ENCODE measurements at places on chromosomes 1 and 21.

GRCh38 chr1:150791585-150791984, 16.5 kb downstream of the CTSK start:
- DNase-seq: no peak

DNA sequence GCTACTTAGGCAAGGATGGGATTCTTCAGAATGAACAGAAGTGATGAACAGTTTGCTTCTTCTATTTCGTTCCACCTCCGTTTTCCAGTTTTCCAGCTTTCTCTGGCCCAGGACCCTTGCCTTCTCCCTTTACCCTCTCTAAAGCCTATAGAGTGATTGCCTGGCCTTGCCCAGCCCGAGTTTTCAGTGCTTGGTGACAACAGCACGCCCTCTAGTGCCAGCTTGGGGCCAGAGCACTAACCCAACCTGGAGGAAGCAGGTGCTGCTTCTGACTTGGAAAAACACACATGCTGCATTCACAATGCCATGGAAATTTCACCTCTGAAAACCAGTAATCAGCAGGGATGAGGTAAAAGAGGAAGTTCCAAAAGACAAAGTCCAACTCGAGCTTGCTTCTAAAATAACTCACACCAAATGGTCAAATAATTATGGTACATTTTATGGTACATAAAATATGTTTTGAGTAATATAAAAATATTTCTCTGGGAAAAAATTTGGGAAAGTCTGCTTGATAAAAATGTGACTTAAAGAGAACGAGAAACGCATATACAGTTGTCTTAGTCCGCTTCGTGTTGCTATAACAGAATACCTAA, 26.1 kb downstream of the UBE2T start:
- peak; percentile 61 for DNase-seq

GRCh38 chr1:34714386-34714785, 40.5 kb upstream of the GJB5 start:
- no peak for DNase-seq

GRCh38 chr21:34908419-34909055, 140.6 kb downstream of the RUNX1 start:
- DNase-seq: peak; percentile 41

GRCh38 chr1:235996048-235996785, 68.7 kb downstream of the NID1 start:
- DNase-seq: no peak

GRCh38 chr21:33433425-33434114, 30.4 kb downstream of the IFNGR2 start:
- DNase-seq: no peak

DNA sequence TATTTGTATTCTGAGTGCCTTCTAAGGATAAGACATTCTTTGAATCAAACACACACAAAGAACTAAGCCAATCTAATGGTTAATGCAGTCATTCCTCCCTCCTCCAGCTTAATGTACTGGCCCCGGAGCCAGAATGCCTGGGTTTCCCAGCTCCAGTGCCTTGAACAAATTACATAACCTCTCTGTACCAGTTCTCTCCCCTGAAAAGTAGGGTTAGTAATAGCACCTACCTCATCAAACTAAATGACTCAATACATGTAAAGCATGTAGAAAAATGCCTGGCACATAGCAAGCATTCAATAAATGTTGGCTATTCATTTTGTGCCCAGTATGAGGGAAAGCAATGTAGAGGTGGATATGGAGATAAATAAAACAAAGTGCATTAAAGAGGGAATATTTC, 14.0 kb downstream of the C1orf52 start:
- no peak for DNase-seq

DNA sequence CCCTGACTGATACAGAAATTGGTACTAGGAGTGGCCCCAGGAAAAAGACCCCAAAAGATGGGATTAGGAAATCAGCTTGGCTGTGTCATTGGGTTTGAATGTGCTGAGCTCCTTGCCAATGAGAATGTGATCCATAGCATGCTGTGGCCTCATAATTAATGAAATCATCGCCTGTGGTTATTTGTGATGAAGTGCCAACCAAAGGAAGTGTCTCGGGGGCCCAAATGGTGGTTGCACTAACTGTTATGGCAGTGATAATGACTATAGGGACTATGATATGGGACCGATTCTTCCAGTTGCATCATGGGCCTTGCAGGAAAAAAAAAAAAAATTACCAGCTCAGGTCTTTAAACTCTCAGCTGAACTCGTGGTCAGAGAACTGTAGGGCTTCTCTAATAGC, 15.4 kb upstream of the ZDHHC18 start:
- no peak for DNase-seq

DNA sequence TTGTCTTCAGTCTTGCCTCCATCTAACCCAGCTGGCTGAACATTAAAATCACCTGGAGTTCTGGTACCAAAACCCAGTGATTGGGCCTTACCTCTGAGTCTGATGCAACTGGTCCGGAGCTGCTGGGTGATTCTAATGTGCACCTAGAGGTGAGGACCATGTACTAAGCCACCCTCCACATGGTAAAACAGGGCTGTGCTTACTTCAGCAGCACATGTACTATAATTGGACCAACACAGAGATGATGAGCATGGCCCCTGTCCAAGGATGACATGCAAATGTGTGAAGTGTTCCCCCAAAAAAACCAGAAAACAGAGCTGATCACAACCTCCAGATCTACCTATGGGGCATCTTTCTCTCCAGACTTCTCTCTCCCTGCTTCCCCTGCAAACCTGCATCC, 37.0 kb downstream of the ELK4 start:
- DNase-seq: no peak

DNA sequence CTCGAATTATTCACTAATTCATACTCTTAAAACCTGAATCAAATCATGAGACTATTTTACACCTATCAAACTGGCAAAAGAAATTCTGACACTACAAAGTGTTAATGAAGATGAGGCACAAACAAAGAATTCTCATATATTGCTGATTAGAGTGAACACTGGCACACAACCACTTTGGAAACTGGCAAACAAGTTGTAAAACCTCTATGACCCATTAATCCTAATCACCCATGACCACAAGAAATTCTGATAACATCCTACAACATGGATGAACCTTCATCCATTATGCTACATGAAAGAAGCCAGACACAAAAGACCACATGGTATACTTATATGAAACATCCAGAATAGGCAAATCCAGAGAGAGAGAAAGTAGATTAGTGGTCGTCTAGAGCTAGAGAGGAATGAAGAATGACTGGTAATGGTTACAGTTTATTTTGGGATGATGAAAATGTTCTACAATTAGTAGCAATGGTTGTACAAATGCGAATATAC, 8.5 kb downstream of the GPBP1L1 start:
- DNase-seq: no peak

DNA sequence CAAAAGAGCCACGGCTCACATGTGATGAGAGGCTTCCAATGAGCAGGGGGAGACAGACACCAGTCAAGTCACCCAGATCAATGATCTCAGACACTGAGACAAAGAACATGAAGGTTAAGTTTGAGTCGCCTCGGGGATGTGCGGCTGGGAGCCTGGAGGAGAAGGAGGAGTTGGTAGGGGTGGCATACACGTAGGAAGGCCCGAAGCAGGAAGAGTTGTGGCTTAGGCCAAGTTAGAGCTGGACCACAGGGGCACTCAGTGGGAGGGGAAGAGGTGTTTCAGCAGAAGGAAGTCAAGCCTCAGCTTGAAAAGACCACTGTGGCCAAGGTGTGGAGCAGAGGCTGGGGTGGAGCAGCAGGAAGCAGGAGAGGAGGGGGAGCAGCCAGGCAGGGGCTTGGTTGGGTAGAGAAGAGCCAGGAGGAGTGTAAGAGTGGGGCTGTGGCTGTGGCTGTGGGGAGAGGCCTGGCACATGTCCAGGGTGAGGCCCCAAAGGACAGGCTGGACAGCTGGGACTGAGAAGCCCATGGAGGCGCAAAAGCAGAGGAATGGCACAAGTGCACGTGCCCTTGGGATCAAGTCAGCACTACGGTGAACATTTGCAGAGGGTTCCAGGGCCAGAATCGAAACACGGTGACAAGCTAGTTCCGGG, 27.6 kb downstream of the CTNNBIP1 start:
- no peak for DNase-seq

DNA sequence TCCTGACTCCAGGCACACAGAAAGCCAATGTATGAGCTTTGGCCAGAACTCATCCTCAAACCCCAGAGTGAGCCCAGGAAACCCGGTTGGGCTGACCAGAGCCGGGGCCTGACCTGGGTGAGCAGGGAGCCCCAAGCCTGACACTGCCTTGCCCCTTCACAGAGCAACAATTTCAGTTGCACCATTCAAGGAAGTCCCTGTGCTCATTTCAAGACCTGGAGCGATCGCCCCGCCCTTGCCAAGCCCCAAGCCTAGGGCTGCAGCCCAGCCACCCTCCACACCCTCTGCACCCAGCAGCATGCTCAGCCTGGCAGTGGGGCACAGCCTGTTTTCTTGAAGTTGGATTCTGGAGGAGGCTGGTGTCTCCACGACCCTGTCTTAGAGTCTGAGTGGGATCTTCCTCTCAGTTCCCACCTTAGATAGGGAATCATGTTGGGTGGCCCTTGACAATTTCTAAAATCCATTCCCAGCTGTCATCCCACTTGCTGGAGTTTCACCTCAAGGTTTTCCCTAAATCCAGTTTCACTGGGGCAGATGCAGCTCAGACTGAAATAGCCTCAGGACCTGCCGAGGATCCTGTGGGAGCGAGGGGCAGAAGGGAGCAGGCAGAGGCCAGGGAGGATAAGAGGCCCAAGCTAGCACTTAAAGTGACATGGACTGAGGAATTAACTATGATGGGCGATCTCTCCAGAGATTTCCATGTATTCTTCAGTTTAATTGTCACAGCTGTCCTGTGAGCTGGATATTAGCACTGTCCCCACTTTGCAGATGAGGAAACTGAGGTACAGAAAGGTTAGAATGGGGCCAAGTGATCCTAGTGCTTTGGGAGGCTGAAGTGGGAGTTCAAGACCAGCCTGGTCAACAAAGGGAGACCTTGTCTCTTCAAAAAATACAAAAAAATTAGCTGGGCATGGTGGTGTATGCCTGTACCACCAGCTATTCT, 2.5 kb downstream of the NBL1 start:
- no peak for DNase-seq

GRCh38 chr1:192826791-192827546, 18.1 kb downstream of the RGS2 start:
- DNase-seq: no peak

- no peak for DNase-seq
Measured at GRCh38 chr1:37482796-37483744, 8.7 kb downstream of the ZC3H12A start.

GRCh38 chr1:40709802-40710278, 18.3 kb downstream of the NFYC start:
- DNase-seq: no peak

- no peak for DNase-seq
Measured at GRCh38 chr21:16280686-16281091, 550.9 kb downstream of the USP25 start.

GRCh38 chr1:226360106-226360746, 47.7 kb downstream of the PARP1 start:
- no peak for DNase-seq

- no peak for DNase-seq
Measured at GRCh38 chr1:165816157-165816556, 11.3 kb upstream of the UCK2 start.

GRCh38 chr1:202801175-202801574, 7.0 kb downstream of the KDM5B start:
- DNase-seq: no peak

DNA sequence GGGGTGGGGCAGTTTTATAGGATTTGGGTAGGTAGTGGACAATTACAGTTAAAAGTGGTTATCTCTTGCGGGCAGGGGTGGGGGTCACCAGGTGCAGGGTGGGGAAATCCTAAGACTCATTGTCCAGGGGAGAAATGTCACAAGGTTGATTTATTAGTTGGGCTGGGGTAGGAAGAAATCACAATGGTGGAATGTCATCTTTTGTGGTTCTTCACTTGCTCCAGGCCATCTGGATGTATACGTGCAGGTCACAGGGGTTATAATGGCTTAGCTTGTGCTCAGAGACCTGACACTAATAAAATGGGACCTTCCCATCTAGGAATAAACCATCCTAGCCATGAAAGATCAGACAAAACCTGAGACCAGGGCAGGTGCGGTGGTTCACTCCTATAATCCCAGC, 11.5 kb downstream of the TEX46 start:
- DNase-seq: no peak

- no peak for DNase-seq
Measured at GRCh38 chr1:115544131-115544530, 97.6 kb upstream of the VANGL1 start.

GRCh38 chr1:111576547-111576946, 43.0 kb upstream of the RAP1A start:
- no peak for DNase-seq

DNA sequence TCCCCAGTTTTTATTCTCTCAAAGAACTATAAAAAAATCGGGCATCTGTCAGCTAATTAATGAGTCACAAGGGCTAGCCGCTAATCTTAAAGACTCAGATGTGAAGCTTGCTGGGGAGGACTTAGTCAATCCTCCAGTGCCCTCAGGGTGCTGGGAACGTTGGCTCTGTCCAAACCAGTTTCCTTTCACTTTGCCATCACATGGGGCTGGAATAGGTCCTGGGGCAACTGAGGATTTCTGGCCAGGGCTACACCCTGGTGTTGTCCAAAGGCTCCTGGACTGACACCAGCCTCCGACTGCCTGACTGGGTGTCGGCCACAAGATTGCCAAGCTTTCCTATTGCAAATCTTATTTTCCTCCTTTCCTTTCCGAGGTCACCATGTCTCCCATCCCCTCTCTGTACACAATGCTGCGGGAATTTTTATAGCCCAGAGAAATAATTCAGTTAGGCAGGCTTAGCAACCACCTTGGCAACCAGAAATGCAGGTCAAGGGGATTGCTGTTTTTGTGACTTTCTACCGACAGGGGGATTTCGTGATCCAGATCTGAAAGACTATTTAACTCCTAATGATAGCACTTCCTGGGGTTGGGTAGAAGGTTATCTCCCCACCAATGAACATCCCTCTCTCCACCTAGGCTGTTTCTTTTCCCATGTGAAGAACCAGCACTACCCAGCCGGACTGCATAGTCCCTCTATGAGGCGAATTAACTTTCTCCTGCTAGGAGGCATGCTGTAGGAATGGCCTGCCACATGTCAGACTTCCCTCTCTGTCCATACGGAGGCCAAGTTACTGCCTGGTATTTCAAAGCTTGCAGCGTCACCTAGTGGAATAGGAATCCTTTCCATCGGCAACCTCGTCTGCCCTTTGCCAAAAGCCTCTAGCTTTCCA, 29.9 kb upstream of the CTBS start:
- DNase-seq: no peak

DNA sequence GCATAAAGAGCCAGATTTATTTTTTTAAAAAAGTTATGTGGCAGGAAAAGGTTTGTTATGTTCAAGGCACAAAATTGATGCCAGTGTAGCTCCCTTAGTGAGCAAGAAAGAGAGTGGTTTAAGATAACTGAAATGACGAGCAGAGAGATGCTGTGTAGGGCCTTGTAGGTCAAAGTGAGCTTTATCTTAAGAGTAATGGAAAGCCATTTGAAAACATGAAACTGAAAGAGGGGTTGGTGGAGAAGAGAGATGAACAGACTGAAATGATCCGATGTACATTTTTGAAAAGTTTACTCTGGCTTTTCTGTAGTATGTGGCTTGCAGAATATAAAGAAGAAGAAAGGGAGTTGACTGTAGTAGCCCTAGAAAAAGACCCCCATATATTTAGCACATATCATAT, 383.6 kb downstream of the PLA2G4A start:
- no peak for DNase-seq

- DNase-seq: no peak
Measured at GRCh38 chr1:43537423-43538142, 6.9 kb downstream of the PTPRF start.

GRCh38 chr1:230393722-230394121, 32.4 kb downstream of the PGBD5 start:
- no peak for DNase-seq

- DNase-seq: no peak
Measured at GRCh38 chr1:10054465-10054864, 21.7 kb downstream of the UBE4B start.

- no peak for DNase-seq
Measured at GRCh38 chr1:235997931-235998330, 67.0 kb downstream of the NID1 start.

All from T-helper 2 cell (primary cell).